ENCODE measurements at places on chromosomes 2 and 18.

- no peak for DNase-seq
Measured at GRCh38 chr2:57182916-57183315, 863.7 kb upstream of the VRK2 start.

DNA sequence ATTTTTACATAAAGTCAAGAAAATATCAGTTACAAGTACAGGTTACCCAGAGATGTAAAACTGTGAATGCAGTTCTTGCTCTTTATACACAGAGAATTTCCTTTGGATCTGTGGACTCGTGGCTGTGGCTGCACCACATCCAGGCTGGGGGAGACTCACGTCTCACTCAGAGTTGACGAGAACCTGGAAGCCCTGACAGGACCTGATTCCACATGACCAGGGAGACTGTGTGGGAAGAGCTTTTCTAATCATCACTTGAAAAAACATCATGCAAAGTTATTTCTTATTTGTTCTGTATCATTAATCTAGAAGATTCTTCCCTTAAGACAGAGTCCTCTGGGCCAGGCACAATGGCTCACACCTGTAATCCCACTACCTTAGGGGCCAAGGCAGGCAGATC is 1159.0 kb downstream of the RPIA start:
- DNase-seq: no peak

GRCh38 chr2:213238753-213239495 is 45.3 kb upstream of the SPAG16 start:
- no peak for DNase-seq

GRCh38 chr18:79356435-79356834 is 39.3 kb upstream of the NFATC1 start:
- DNase-seq: no peak

DNA sequence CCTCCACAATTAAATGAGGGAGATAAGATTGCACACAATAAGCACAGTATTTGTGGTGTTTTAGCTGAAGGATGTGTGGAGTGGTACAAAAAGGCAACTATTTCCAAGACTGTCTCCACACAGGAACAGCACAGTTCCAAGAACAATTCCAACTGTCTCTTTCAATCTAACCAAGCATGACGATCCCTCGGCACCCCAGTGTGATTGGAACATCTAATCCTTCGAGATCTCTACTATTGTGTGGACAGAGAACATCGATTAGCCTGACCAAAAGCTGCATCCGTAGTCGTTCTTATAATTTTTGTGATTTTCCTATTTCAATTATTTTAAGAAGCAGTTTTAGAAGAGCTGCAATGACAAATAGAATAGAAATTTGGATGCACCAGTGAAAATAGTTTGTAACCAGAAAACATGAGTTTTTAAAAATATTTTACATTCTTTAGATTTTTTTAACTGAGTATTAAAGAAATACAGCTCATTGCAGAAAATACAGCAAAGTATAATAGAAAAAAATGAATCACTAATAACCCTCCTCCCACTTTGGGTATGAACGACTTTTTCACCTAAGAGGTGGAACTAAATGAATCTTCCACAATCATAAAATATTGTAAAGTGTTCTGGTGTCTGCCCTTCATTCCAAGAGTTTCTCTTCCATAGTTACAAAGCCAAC is 76.4 kb upstream of the CABLES1 start:
- DNase-seq: no peak

DNA sequence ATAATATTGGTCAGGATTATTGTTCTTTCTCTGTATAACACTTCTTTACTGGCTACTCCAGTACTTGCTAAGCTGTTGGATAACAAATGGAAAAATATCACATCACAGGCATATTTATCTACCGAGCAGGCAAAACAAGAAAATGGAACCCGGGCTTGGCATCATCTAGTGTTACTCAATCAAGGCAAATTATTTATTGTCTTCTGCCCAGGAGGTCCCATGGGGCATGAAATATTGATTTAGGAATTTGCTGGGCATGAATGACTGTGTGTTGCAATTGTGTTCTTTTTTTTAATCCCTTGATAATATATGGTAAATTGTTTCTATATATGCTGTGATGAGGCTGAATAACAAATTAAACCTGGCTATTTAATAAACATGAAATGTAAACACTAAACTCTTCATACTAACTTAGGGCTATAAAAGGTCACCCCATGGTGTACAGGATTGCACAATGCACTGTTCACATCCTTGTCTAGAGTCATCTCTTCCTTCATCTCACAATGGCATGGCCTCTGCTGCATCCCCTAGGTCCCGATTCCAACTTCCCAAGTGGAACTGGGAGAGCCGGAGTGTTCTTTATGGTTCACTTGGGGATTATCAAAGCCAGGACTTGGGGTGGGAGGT is 2.2 kb upstream of the PARD3B start:
- DNase-seq: no peak

GRCh38 chr18:78196280-78196679 is 783.3 kb upstream of the SALL3 start:
- DNase-seq: no peak

- DNase-seq: no peak
Measured at GRCh38 chr18:7840411-7840810, 273.3 kb downstream of the PTPRM start.
